ENCODE measurements at places on chromosomes 6 and 20.

- DNase-seq: no peak
These were observed 23.5 kb upstream of the BACH2 start for GRCh38 chr6:90319979-90320685.

DNA sequence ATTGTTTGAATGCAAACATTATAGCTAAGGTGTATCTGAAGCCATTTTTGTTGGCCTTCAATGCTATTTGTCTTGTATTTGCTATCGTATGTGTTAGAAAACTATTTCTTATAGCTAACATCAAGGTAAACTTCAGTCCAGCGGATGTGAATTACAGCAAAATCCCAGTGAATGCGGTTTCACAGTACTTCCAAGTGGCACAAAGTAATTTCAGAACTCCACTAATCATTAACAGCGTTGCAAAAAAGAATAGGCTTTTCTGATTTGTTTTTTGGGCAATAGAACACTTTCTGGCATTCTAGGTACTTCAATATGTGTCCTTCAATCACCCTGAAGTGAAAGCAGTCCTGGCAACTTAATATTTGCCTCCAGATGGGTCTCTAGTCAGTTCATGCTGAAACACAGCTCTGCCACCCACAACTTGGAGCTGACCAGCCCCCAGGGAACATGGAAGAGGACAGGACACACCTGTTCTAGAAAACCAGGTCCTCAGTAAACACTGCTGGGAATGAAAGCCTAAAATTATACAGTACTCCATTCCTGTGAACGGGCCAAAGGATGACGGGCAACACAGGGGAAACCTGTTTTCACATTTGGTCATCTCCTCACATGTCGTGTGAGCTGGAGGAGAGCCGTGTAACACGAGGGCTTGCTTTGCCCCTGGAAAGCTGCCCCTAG, 9.7 kb upstream of the MRPS10 start:
- DNase-seq: no peak

- DNase-seq: no peak
These were observed 360.8 kb upstream of the ARID1B start for GRCh38 chr6:156416391-156416790.

DNA sequence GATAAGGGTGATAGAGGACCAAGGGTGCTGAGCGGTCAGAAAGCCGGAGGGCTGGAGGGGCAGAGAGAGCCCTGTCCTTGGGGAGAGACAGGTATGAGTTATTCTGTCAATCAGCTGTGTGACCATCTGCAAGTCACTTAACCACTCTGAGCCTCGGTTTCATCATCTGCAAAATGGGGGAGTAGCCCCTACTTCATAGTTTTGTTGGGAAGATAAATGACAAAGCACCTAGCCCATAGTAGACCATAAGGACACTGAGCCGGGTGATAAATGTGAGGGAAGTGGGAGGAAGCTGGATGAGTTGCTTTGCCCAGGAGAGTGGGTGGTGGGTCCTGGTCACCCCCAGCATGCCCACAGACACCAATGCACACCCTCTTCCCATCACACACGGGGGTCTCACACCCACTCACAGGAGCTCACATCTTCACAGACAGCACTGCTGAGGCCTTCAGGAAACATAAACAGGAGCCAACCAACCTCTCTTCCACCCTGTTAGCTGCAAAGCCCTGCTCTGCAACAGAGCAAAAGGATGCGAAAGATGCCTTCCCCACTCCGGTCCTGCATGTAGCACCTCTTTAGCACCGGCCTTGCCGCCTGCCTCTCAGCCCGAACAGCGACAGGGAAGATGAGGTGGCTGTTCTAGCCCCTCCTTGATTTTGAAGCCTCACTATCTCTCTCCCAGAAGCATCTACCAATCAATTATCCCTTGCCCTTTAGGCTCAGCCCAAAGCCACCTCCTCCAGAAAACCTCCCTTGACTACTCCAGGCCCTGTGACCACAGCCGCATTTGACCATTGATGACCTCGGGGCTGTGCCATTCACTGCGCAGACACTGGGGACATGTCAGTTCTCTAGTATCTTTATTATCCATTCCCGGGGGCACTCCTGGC, 18.9 kb downstream of the SPDEF start:
- DNase-seq: no peak

- DNase-seq: no peak
These were observed 93.3 kb downstream of the GPX5 start for GRCh38 chr6:28618898-28619555.

DNA sequence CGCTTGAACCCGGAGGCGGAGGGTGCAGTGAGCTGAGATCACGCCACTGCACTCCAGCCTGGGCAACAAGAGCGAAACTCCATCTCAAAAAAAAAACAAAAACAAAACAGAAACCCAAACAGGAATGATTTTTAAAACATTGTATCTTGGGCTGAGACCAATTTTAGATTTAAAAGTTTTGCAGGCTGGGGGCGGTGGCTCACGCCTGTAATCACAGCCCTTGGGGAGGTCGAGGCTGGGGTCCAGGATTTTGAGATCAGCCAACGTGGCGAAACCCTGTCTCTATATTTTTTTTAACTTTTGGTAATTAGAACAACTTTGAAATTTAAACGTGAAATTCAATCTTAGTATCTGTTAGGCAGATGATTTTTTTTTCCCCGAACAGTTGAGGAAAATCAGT, 70.5 kb downstream of the AKAP12 start:
- no peak for DNase-seq

- peak; percentile 37 for DNase-seq
These were observed 39.6 kb upstream of the GFOD1 start for GRCh38 chr6:13526727-13527670.

- no peak for DNase-seq
These were observed 382.4 kb upstream of the ADGRB3 start for GRCh38 chr6:68252632-68253031.

- DNase-seq: no peak
These were observed 916.2 kb downstream of the GRIK2 start for GRCh38 chr6:102309700-102310099.

DNA sequence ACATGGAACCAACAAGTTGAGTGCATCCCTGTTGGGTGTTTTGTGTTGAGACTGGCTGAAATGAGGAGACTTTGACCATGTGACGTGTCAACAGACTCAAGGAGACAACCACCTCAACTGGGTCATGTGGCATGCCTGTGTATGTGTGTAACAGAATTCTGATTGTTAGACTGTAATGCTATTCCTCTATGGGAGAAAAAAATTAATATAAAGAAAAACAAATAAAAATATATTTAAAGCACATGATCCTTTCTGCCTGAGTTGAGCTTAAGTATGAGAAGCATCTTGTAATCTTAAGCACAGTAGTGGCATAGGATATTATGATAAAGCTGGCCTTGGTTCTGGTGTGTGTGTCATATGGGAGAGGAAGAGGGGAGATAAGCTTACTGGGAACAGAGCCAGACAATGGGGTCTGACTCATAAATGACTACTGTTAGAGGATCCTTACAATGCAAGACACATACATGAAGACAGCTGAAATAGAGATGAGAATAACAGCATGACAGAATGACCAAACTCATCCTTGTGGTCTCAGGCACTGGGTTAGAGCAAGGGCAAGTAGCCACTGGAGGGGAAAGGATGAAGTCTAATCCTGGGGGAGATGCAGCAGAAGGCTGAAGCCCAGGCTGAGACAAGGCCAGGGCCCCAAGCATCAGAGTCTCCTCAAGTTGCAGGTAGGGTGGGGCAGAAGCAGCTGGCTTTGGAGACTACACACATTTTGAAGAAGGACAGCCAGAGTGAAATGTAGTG, 9.2 kb downstream of the TP53INP2 start:
- DNase-seq: peak; percentile 100

DNA sequence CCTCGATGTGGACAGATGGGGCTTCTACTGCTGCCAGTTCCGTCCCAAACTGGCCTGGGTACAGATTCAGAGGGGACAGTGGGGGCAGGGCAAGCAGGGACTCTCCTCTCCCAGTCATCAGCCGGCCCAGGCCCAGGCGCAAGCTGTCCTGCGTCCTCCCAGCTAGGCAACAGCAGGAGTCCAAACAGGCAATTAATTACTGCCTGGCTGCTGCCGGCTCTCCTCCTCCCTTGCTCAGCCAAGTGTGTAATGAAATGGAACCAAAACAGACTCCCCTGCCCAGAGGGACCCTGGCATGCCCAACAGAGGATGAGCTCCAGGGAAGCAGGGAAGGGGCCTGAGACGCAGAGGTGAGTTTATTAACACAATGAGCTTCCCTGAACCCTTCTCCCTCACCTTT, 17.8 kb upstream of the SLC32A1 start:
- DNase-seq: no peak

GRCh38 chr6:85569323-85569722, 24.3 kb downstream of the SNX14 start:
- peak; percentile 33 for DNase-seq

GRCh38 chr20:35600176-35600992, 15.2 kb upstream of the SPAG4 start:
- no peak for DNase-seq

DNA sequence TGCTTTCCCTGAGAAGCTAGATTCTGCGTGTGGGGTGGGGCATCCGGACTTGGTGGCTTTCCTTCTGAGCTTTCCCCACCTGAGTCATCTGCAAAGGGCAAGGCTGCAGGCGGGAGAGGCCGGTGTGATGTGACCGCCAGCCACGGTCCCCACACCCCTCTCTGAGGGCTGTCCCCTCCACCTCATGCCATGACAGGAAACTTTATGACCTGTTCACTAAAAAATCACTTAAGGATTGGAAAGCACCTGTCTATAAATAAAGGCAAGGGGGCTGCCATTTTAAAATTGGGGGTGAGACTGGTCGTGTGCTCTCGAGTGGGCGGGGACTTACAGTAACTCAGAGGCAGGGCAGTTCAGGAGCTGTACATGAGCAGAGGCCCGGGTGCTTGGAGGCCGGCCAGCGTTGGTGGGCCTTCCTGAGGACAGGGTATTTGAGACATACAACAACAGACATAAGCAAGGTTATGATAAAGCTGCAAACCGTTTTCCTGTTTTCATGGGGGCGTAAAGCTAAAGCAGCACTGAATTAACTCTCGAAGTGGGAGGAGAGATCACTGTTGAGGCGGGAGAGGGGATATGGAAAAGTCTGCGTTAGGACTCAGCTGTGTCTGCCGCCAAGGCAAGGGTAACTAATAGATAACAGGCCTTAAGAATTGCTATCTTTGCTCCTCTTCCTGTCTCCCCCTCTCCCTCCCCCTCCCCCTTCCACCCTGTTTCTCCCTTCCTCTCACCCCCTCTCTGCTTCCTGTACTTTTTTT, 16.1 kb upstream of the SERPINB1 start:
- DNase-seq: peak; percentile 82

GRCh38 chr6:39430871-39431523, 108.5 kb upstream of the KCNK16 start:
- DNase-seq: peak; percentile 82

GRCh38 chr6:81844686-81845085, 92.2 kb upstream of the TENT5A start:
- DNase-seq: no peak

GRCh38 chr6:21305893-21306332, 287.6 kb upstream of the SOX4 start:
- DNase-seq: peak; percentile 39

GRCh38 chr6:65117817-65118409, 589.1 kb downstream of the EYS start:
- peak; percentile 48 for DNase-seq

GRCh38 chr6:126156973-126157372, 170.6 kb downstream of the TRMT11 start:
- no peak for DNase-seq

DNA sequence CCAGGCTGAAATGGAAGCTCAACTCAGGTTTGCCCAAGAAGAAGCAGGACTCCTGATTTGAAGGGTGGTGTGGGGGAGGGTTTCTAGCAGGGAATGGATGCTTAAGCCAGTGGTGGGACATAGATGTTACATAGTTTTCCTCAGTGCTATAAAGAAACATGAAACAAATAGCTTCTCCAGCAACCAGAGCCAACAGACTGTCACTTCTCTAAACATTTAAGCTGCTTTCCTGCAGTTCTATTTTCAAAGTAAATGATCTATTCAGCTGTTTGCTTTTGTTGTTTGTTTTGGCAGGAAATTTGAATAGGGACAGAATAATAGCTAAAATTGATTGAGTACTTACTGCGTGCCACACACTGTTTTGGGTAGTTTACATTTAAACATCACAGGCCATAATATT, 169.0 kb downstream of the UST start:
- no peak for DNase-seq

- no peak for DNase-seq
These were observed 147.2 kb downstream of the PCSK2 start for GRCh38 chr20:17374086-17374485.

DNA sequence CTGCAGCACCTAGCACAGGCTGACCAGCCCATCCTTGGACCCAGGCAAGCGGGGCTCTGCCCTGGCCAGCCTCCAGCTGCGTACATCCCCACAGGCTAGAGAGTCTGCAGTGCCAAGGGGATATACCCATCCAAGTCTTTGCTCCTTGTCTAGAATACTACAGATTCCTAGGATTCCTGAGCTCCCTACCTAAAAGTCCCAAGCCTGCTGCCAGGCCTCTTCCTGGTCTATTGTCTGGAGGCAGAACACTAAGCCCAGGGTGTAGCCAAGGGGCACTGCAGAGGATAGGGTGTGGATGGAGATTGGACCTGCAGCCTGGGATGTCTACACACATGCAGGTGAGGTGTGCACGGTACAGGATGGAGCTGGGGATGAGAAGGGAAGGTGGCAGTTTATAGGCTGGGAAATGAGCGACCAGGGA, 90.0 kb upstream of the SIRPA start:
- DNase-seq: no peak

DNA sequence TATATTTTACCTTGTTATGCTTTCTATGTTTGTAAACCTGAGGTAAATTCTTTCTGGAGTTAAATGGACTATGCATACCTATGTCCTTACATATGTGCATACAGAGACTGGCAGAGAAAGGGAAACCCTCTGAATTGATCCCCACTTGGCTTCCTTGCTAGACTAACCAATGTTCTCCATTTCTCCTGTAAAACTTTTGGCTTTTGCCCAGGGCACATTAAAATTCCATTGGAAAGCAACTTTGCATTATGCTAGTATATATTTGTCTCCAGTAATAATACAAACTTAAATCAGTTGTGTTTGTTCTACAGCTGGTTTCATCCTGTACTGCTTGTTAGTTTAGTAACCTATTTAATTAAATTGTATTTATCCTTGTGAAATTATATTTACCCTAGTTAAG, 646.0 kb upstream of the MARCKS start:
- no peak for DNase-seq

DNA sequence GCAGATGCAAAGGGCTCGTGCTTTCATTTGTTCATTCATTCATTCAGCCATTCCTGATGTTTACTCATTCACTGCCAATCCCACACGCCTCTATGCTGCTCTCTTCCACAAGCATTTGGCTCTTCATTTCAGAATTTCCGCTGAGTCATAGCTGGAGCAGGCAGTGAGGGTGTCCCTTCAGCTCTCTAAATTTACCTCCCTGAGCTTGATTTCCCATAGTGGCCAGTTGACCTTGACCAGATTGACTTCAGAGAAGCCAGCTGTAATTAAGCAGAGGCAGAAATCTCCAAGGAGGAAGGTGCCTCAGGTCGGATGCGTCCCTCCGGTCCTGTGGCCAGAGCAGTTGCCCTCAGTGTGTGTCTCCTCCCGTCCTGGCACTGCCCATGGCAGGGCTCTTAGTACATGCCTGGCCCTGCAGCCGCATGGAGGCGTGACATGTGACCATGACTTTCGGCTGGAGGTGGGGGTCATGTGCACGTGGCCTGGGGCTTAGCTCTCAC, 267.2 kb upstream of the ECI2 start:
- DNase-seq: peak; percentile 96

Measured in M059J (cell line).